ENCODE measurements at places on chromosomes 3 and 15.

GRCh38 chr3:119359476-119360326, 65.5 kb downstream of the ARHGAP31 start:
- no peak for DNase-seq

DNA sequence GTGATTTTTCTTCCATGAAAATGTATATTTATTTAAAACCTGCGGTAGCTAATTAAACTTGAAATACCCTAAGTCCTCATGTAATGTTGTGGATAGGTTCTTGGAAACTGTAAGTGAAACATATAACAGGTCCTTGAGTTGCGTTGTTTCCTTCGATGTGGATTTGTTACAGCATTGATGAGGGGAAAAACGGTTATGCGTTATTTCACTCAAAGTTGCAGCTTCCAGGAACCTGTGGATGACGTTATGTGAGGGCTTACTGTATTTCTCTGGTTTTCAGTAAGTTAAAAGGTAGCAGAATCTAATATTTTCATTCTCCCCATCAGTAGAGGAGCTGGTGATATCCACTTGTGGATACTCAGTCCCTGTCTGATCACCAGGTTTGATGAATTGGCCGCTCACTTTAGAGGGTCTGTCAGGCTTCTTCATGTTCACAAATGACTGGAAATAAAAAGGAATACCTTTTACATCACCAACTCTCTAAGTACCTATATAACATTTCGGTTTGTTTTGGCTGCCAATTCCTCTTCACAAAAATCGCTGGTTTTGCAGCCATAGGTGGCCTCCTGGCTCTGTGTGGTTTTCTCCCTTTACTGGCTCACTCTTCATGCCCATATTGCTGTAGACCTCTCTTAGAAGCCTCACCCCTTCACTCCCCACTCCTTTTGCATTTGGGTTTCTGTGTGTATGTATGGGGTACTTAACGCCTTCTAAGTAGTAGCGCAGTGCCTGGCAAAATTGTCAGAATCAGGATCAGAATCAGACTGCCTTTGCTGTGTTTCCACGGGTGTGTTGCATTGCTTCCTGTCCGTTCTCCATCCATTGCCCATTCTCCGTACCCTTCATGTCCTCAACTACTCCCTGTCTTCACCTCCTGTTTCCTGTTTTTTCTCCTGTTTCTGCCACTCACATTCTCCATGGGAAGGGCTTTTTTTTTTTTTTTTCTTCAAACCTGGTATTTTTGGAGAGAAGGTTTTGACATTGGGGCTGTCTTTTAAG, 112.6 kb downstream of the FNDC3B start:
- no peak for DNase-seq

GRCh38 chr3:16999871-17000270, 115.1 kb downstream of the PLCL2 start:
- no peak for DNase-seq

- no peak for DNase-seq
Observed at GRCh38 chr15:70767667-70768066, 4.3 kb upstream of the UACA start.

- DNase-seq = peak; percentile 22
Observed at GRCh38 chr15:78103406-78104118, 11.2 kb downstream of the SH2D7 start.

- no peak for DNase-seq
Observed at GRCh38 chr3:154794391-154794790, 285.7 kb upstream of the MME start.

DNA sequence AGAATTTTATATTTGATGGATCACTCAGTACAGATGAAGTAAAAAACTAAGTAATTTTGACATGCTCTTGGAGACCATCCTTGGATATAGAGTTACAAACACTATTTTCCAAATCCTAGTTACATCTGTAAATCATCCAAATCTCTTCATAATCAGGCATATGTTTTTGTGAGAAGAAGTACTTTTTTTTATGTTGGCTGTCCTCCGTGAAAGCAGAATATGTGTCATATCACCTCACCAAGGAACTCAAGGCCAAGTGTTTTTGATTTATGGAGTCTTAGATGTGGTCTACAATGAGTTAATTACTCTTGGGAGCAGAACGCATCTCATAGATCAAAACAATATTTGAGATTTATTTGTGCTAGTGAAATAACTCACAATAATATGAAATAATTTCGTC, 416.5 kb upstream of the TGFBR2 start:
- no peak for DNase-seq

DNA sequence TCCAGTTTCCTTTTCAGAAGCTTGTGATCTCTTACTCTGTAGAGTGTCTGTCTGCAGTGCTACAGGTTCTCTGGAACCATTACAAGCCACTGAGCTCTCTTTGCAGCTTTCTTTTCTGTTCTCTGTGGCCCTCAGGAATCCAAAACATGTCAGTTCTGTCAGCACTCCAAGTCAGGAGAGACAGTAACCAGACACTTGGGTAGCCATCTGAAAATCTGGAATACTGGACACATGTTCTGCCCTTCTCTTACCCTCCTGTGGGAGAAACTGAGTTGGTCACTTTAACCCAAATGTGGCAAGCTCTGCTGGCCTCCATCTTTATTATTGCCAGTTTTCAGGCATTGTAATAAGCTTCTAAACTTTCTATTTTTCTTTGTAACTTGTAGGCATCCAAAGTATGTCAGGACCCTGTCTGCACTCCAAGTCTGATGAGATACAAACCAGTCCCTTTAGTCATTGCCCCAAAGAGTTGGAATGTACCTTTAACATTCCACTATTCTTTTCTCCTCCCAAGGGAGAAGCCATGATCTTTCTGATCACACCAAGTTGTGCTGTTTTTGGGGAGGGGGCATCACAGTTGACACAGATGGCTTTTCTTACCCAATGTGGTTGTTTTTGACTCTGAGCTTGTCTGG, 183.7 kb downstream of the DPH6 start:
- no peak for DNase-seq

GRCh38 chr15:39180030-39180429, 400.8 kb upstream of the THBS1 start:
- no peak for DNase-seq

DNA sequence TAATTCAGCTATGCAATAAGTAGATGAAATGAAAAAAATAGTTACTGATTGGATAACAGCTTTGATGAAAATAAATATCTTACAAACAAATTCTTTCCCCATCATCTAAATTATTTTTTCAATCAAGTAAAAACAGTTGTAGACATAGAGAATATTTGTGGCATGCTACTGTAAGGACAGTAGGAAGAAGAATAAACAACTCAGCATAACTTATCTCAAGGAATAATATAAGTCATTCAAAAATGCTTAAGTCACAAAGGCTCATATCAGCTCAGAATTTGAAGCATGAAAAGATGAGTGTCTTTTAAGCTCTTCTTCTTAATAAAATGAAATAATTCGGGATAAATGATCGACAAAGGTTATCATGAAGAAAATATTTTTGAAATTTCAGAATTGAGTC, 1029.0 kb downstream of the ROBO1 start:
- DNase-seq = no peak

DNA sequence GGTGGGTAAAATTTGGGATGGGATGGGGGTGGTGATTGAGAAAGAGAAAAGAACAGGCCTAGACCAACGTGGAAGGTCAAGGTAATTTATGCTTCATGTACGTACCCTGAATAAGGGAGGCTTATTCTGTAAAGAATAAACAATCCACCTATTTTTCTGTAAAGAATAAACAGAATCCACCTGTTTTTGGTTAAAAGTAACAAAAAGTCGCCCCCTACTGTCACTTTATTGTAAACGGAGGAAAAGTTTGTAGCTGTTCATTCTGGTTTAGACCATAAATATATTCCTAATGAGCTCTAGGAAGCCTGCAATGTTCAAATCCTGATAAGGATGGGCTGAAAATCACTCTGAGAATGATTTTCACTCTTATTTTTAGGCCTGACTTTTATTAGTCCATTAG, 23.5 kb upstream of the SQOR start:
- no peak for DNase-seq

DNA sequence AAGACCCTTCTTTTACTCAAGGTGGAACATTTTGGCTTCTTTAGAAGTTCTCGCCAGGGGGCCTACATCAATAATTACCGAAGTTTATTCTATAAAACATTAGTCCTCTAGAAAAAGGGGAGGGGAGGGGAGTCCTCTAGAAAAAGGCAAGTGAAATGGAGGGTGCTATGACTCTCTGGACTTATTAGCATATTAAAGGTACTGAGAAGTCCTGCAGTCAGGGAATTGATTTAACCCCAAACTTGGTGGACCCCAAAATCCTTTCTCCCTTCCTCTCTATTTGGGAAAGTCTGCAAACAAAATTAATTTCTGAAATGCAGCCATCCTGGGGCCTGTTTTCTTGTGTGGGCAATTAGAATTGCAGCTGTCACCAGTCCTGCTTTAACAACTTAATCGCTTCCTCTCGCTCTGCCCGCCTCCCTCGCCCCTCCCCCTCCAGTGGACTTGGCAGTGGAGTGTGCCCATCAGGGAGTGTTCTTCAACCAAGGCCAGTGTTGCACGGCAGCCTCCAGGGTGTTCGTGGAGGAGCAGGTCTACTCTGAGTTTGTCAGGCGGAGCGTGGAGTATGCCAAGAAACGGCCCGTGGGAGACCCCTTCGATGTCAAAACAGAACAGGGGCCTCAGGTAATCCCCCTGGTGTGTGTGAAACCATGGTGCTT, 18.9 kb upstream of the LRRK1 start:
- DNase-seq = no peak

- no peak for DNase-seq
Observed at GRCh38 chr3:13014755-13015285, 58.4 kb downstream of the IQSEC1 start.

DNA sequence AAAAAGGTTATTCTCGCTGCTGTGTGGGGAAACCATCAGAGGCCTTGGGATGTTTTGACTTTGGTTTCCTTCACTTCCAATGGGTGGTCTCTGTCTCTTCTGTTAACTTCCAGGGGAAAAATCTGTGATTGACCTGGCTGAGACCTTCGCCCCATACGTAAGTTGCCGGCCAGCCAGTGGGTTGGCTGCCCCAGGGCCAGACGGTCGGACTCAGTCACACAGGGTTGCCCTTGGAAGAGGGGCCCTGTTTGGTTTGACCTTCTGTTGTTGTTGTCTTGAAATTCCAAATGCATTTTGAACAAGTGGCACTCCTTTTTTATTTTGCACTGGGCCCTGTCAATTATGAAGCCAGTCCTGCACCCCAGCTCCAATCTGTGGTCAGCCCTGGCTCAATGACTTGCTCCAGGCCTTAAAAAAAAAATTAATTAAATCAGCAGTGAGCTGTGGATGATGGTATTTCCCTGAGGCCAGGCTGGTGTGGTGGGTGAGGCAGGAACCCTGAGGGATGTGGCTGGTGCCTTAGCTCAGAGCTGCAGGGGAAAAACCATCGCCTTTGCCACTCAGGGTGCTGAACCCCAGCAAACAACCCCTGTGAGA, 4.5 kb downstream of the FAM107A start:
- no peak for DNase-seq

DNA sequence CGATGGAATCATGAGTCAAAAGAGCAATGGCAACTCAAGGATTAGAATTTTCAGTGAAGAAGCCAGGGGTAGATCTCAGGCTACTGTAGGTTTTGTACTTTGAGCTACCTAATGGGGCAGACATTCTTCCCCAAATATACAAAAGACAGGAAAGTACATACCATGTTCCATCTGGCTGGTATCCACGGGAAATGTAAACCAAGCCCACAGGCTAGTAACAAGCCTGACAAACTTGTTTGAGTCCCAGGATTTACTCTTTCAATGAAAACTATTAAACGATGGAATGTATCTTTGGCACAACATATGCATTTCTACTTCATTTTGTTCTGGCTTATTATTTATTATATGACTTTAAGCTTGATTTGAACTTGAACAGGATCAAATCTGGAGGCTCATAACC, 44.2 kb upstream of the GOLIM4 start:
- no peak for DNase-seq

GRCh38 chr3:100782906-100783305, 73.6 kb downstream of the TFG start:
- DNase-seq = no peak

DNA sequence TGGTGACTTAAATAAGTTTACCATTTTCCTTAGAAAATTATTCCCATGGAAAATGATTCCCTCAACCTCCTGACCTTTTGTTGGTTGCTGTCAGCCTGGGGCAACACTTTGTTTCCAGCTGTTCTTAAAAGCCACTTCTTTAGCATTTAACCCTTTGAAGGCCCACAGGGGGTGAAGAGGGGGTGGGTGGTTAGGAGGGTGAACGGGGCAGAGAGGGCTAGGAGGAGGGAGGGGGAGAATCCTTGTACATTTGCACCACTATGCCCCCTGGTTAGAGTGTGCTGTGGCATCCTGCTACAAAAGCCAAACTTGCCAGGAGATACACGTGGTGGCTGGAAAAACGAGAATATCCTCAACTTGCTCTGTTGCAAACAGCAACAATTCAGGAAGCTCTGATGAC, 273.2 kb upstream of the RGMA start:
- no peak for DNase-seq

DNA sequence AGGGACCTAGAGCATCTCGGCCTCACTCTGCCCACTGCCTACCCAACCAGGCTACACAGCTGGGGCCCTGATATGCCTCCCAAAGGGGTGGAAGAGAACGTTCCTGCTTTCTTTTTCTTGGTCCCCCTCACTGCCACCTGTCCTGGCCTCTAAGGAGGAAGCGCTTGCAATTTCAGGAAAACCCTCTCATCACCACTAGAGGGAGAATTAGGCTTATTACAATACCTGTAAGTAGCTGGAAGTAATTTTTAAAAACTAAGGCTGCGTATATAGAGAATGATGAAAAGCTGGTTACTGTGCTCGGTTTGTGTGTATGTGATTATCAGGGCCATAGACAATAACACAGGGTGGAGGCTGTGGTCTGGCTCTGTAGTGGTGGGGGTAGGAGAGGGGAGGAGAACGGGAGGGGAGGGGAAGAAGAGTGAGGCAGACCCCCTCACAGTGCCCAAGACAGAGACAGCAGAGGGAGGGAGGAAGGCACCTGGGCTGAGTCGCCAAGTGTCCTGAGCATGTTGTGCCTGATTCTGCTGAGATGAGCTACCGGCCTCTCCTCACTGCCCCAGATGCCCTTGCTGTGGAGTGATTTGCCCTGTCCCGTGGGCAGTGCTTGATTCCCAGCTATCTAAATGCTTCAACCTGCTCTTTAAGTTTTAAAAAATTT, 3.3 kb downstream of the GABRG3 start:
- DNase-seq = no peak

- no peak for DNase-seq
Observed at GRCh38 chr3:171654809-171655208, 155.5 kb downstream of the PLD1 start.

DNA sequence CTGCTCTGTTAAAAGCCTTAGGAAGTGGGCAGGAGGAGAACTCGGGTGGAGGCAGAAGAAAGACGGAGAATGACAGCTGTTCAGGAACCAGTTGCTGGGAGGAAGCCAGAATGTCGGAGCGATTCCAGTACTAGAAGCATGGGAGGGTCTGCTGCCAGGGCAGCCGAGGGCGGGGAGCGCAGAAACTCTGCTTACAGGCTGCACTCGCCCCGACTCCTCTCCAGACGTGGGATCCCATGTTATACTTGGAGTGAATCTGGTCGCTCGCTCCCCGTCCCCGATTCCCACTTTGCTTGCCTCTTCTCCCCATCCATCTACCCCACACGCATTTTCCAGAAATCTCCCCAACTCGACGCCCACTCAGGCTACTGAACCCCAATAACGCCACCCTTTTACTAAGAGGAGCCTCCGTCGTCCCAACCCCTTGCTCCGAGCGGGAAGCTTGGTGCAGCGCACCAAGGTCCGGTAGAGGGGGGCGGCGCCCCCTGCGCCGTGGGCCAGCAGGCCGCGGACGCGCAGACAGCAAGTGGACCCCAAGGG, 665 bp downstream of the GATM start:
- no peak for DNase-seq

GRCh38 chr3:17811646-17812045, 69.2 kb upstream of the TBC1D5 start:
- DNase-seq = no peak

GRCh38 chr3:42841332-42841731, 32.1 kb downstream of the ACKR2 start:
- no peak for DNase-seq

GRCh38 chr15:63353887-63354286, 27.8 kb downstream of the CA12 start:
- DNase-seq = no peak

Measured in activated naive CD4-positive, alpha-beta T cell (primary cell).